Suppressor macrophage (primary cell): ENCODE measurements at places on chromosomes 5 and 9.
A peak's percentile ranks its signal among the peaks of the same experiment; 100 is the strongest.

GRCh38 chr9:31347082-31347617, 1037.3 kb upstream of the ACO1 start:
- DNase-seq = peak; percentile 69

DNA sequence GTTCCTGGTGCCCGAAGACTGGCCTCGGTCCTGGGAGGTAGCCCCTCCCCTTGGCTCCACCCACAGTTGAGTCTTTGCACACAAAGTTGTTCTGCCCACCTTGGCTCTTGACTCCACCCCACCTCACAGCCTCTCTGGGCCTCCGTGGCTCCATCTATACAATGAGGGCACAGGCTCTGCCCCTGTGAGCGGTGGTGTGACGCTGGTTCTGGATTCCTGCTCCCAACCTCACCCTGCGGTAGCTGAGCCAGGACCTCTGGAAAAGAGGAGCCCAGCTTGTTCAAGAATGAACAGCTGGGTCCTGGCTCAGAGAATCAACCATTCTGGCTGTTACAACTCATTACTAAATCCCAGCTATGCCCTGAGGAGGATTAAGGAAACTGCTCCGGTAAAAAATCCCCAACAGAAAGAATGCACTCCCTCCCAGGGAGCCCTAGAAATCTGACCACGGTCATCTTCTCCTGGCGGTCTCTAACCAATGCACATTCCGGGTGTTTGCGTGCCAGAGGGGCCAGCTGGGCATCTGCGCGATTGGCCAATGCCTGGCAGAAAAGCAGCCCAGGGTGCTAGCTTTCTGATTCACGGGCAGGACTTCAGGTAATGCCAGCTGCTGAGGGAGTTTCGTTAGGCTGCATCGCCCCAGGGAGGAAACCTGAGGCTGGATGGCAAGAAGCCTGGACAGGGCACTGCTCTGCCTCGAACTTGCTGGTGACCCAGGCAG, 9.9 kb upstream of the GRHPR start:
- no peak for DNase-seq

DNA sequence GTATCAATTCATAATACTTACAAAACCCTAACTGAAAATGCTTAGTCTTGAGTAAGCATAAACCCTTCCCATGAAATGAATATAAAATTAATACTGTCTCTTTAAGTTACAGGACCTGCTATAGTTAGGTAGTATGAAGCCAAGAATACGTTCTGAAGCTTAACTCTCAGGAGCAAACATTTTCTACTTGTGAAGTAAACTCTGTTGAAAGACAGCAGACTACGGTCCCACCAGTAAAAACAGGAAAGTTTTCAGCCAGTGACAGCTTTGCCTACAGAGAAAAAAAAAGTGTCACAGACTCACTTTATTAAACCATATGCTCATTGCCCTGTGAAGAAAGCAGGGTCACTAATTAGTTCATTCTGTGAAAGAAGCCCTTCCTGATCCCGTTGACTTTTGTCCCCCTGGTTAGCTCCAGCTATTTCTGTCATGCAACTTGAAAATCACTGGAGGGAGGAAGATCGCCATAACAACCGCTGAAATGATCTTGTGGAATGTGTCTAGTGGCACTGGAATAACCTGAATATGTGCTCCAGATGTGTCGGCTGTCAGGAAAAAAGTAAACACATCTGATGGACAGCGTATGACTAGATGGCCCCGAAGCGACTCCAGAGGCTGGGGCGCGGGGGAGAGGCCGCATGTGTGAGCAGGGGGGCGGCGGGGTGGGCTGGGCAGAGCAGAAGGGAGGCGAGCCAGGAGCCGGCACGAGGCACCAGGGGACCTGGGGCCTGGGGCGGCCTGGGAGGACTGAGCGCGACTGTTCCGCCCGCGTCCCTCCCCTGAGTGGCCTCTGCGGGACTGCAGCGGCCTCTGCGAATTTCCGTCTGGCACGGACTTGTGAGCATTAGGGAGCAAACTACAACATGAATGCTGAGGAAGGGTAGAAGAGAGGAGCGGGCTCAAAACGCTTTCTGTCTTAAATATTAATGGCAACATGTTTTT, 41.9 kb downstream of the BNC2 start:
- no peak for DNase-seq

GRCh38 chr5:2887481-2888348, 136.2 kb upstream of the IRX2 start:
- DNase-seq = no peak

- DNase-seq = peak; percentile 47
Observed at GRCh38 chr5:147410496-147411358, 99.1 kb downstream of the DPYSL3 start.

GRCh38 chr5:180668835-180669596, 19.6 kb upstream of the FLT4 start:
- DNase-seq = no peak

DNA sequence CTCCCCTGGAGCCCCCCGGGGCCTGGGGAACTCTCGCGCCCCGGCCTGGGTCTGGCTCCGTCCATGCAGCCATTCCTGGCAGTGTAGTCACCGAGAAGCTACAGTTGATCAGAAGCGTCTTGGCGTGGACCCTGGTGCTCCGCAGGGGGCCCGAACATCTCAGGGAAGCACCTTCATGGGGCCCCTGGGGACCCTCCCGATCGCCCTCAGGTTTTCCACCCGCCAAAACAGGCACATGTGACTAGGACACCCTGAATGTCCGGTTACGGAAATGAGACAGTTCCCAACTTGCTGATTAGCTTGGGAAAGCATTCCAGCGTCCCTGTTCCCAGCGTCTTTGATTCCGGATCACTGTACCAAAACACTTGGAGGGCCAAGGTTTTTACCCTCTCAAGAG, 472 bp downstream of the FBXO4 start:
- peak; percentile 30 for DNase-seq

DNA sequence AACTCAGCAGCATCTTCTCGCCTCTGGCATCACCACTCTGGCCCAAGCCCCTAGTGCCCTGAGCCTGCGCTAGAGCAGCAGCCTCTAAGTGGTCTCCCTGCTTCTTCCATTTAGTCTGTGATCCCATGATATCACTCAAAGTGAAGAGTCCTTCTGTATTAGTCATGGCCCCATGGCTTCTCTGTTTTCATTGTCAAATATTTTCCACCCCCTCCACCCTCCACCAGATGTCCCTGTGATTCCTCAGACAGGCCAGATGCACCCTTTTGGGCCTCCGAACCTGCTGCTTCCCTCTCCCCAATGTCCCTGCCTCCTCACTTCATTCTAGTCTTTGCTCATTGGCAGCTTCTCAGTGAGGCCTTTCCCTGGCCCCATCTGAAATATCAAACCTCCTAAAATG, 299.2 kb downstream of the SPOCK1 start:
- no peak for DNase-seq

DNA sequence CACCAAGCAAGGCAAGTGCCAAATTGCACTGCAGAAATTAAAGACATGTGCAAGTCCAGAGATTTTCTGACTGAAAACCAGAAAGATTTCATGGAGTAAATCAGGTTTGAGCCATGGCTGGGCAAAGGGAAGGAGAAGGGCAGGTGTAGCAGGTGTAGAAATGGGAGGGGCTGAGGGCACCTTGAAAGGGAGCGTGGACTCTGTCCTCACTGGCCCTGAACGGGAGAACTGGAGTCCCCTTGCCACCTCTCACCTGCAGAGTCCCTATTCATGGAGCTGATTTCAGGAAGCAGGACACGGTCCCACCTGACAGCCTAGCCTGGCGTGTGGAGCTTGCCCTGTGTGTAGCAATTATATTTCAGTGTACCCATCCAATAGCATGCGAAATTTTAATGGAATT, 46.3 kb downstream of the UBE2QL1 start:
- DNase-seq = no peak

GRCh38 chr5:39469176-39469575, 44.4 kb upstream of the DAB2 start:
- no peak for DNase-seq
